Fibroblast of skin of right biceps (primary cell): ENCODE measurements at places on chromosomes 6 and 20.
A peak's percentile ranks its signal among the peaks of the same experiment; 100 is the strongest.

DNA sequence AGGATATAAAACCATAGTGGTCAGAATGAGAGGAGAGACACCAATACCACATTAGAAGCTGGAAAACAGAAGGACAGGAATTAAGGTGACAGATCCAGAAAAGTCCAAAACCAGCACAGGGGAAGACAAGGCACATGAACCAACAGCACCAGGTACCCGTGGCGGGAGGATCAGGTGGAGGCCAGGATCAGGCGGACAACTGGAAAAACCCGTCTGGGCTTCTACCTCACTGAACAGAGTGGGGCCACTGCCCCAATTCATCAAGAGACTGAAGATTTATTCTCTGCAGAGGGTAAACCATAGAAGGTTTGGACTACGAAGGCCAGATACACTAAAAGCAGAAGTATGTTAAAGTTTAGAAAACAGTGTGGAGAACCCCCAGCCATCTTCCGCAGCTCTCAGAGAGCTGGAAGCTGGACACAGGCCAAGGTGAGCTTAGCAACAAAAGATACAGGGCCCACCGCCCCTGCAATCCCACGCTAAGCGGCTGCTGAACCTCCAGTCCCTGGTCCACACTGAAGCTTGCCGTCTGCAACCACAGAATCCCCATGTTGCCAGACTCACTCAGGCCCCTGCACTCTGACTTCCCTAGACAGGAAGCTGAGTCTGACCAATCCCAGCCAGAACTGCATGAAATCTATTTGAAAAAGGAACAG lies 29.9 kb downstream of the ABHD12 start:
- DNase-seq, result peak; percentile 59

DNA sequence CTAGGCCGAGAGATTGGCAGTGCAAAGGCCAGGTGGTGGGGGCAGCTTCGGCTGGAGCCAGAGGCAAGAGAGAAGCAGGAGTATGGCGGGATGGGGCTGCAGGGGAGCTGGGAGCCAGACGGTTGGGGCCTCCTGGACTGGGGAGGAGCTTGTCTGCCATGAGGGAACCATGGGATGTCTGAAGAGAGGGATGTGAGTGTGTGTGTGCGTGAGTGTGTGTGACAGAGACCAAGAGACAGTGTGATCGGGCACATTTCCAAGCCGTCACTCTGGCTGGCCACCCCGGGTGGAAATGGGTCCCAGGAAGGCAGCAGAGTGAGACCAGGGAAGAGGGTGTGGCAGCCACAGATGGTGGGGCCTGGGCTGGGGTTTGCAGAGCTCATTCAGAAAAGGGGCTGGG lies 13.8 kb downstream of the PHACTR3 start:
- no peak for DNase-seq

- DNase-seq, result no peak
These were observed 447.4 kb downstream of the PKHD1 start for GRCh38 chr6:51640021-51640420.

- DNase-seq, result peak; percentile 29
These were observed 128.3 kb downstream of the UTRN start for GRCh38 chr6:144413418-144413817.

DNA sequence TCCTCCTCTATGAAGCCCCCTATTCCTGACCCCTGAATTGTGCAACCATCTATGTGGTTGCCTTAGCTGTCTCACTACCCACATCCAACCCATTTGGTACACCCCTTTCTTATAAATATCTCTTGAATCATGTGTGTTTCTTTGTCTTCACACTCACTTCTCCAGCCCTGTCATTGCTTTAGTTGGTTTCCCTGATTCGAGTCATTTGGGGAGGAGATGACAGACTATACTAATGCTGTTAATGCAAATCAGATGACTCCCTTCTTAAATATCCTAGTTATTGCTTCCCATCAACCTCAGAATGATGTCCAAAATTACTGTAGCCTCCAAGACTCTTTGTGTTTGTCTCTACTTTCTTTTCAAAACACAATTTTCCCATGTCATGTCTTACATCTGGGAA lies 23.0 kb downstream of the SLC35D3 start:
- DNase-seq, result no peak

DNA sequence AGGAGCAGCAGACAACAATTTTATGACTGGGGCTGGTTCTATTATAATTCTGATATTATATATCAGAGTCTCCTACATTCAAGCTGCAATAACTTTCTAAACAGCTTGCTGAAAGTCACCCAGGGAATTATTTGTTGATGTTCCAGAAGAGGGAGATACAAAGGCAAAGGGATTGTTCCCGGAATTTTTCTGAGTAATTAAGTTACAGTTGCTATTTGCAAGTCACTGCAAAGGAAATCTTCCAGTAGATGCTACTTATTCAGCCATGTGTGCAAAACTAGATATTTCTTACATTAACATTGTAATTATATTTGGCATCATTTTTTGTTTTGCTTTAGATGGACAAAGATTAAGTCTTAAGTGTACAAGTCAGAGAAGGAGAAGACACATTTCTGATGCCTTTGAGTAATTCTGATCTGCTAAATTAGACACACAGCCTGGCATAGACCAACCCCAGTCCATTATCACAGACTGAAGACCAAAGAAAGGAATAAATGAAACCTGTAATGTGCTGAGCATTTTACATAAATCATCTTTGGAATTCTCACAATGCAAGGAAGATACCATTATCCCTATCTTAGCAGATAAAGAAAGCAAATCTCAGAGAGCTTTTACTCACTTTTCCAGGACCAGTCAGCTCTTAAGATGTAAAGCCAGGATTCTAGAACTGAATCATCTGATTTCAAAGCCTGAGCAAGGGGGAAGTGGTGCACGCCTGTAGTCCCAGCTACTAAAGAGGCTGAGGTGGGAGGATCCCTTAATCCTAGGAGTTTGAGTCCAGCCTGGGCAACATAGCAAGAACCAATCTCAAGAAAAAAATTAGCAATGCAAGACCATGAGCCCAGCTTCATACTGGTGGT lies 62.6 kb upstream of the AKAP12 start:
- peak; percentile 18 for DNase-seq
